ENCODE measurements at places on chromosomes 6 and 20.

- DNase-seq = no peak
These were observed 53.6 kb upstream of the FAM83D start for GRCh38 chr20:38872491-38873049.

DNA sequence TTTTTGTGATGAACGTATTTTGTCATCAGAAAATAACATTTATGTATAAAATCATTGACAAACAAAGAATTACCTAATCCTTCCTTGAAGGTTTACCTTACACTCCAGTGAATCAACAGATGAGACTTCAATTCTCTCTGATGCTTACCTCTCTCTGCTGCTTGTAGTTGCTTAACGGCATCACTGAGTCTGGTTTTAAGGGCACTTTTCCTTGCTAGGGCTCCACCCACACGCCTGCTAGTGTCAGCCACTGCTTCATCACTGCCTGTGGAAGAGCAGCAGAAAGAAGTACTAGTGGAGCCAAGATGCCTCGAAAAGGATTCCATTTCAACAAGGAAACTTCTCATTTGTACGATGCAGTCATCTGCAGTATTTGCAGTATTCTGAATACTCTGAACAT lies 63.0 kb downstream of the FAM229B start:
- DNase-seq = no peak

GRCh38 chr6:139062932-139063646 lies 34.5 kb downstream of the ABRACL start:
- DNase-seq = no peak

- DNase-seq = no peak
These were observed 15.5 kb downstream of the FOXA2 start for GRCh38 chr20:22568872-22569344.

DNA sequence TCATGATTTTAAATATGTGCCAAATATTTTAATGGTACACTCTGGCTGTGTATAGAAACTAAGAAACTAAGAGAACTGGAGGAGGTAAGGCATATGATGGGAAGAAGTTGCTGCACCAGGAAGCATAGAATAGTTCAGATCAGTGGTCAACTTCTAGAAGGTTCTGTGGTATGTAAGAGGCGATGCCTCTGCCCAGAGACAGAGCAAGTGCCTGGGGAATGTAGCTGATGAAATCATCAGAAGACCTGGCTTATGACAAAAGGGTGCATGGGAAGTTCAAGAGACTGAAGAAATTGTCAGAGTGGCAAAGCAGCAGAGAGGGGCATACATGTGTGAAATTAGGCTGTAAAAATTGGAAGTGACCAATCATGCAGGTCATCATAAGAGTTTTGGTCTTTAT lies 580.8 kb downstream of the BMP2 start:
- DNase-seq = no peak

DNA sequence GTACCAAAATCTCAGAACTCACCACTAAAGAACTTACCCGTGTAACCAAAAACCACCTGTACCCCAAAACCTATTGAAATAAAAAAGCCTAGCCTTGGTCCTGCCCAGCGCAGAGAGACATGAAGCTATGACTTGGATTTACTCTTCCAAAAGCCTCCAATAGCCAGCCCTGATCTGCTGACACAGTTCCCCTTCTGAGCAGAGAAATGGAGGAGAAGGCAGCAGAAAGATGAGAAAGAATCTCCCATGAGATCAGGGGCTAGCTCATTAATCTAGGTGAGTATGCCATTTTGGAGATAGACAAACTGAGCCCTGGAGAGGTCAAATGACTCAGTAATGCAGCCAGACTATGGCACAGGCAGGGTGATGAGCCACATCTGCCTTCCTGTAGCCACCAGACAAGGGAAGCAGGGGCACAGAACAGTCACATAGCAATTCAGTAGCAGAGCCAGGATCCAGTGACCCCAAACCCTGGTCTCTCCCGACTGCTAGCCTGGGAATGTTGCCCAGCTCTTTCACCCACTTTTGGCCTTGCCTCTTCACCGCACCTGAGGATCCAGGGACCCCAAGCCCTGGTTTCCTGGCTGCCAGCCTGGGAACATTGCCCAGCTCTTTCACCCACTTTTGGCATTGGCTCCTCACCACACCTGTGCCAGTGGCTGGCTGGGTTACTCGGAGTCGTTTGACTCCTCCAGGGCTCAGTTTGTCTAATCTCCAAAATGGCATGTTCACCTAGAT lies 7.2 kb upstream of the SDCBP2 start:
- no peak for DNase-seq

GRCh38 chr20:62611819-62612218 lies 30.5 kb upstream of the SLCO4A1 start:
- no peak for DNase-seq

DNA sequence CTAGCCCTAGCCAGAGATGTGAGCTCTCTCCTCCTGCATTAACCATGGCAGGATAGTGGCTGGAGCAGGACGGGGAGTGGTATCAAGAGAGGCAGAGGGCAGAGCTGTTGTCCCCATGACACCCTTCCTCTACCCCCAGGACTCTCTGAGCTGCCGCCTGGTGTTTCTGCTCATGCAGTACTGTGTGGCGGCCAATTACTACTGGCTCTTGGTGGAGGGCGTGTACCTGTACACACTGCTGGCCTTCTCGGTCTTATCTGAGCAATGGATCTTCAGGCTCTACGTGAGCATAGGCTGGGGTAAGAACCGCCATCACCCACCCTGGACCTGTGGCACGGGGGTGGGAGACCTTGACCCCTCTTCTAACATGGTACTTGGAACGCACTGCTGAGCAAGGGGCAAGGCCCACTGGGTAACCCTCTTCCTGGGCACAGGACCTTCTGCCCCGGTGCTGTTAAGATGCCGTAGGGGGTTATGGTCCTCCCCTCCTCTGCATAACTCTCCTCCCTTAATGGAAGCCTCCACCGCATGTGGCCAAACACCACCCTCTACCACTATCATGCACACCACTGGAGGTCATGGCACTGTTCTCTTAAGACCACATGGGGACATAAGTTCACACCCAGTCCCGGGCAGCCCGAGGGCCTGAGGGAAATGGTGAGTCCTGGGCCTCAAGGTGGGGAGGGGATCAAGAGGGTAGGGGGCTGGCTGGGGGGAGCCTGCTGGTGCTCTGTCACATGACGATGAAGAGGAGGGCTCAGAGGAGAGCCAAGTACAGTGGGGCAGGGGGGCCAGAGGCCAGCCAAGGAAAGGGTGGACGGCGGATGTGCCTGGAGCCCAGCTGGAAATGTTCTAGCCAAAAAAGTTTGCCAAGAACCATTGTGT lies 25.1 kb downstream of the GLP1R start:
- no peak for DNase-seq

DNA sequence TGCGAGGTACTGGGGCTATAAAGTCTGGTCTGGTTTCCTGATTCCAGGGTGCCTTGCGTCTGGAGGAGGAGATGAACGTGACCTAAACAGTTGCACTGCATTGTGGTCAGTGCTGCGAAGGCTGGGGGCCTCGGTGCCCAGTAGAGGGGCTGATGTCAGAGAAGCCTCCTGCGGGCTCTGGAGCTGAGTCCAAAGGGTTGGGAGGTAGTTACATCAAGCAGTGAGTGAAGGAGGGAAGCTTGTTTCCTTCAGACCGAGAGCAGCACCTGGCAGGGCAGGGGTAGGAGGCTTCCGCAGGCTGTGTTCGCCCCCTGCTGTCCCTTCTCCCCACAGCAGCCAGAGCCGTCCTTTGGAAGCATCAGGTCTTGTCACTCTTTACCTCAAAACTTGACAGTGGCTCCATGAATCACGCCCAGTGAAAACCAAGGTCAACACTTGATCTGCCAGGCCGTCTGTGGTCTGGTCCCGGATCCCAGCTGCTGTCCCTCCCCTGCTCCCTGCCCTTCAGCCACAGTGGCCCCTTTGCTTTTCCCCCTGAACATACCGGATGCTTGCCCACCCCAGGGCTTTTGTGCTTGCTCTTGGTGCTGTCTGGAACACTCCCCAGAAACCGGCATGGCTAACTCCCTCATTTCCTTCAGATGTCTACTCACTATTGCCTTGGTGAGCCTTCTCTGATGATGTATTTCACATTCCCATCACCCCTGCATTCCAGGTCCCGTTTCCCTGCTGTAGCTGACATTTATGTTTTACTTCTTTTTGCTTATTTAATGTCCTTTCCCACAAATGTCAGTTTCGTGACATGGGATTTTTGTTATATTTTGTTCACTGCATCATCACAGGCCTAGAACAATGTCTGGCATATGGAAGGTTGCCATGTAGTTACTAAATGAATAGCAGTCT lies 7.0 kb downstream of the DYNLRB1 start:
- DNase-seq = no peak

- DNase-seq = no peak
These were observed 1243.1 kb upstream of the ADGRB3 start for GRCh38 chr6:67391955-67392354.

GRCh38 chr6:3913077-3913957 lies 64.1 kb downstream of the FAM50B start:
- DNase-seq = no peak

- DNase-seq = no peak
These were observed 100.6 kb downstream of the MAP3K4 start for GRCh38 chr6:161091972-161092701.

DNA sequence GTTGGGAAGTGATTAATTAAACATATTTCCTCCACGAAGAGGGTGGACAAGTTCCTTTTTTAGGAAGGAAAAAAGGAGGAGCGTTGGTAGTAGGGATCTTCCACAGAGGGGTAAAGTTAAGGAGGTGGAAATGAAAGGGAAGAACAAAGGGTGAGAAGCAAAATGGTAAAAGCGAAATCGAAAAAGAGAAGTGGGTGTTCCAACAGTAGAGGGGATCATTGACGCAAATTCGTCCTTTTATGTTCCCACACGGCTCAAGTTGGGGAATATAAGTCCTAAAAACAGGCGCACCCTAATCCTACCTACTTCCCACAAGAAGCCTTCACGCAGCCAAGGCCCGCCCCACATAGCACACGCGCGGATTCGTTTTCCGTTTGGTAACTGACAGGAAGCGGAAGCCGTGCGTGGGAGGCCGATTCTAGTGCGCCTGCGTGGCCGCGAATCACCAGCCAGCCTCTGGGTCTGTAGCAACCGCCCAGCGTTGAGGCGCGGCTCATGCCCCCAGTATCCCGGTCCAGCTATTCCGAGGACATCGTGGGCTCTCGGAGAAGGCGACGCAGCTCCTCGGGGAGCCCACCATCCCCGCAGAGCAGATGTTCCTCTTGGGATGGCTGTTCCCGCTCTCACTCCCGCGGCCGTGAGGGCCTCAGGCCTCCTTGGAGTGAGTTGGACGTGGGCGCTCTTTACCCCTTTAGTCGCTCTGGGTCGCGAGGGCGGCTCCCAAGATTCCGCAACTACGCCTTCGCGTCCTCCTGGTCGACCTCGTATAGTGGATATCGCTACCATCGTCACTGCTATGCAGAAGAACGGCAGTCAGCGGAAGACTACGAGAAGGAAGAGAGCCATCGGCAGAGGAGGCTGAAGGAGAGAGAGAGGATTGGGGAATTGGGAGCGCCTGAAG lies at the start of gene NKAPL:
Gene NKAPL, plus strand, starts transcription at position 421 of the 901 bp plus-strand sequence. Its CDS starts 75 bp downstream, at position 496.
- no peak for DNase-seq

- no peak for DNase-seq
These were observed 199.7 kb upstream of the SIM1 start for GRCh38 chr6:100664274-100665040.

- DNase-seq = no peak
These were observed 30.7 kb upstream of the MAP3K4 start for GRCh38 chr6:160960839-160961238.

- DNase-seq = no peak
These were observed 669 bp upstream of the PEX6 start for GRCh38 chr6:42979523-42980177.

DNA sequence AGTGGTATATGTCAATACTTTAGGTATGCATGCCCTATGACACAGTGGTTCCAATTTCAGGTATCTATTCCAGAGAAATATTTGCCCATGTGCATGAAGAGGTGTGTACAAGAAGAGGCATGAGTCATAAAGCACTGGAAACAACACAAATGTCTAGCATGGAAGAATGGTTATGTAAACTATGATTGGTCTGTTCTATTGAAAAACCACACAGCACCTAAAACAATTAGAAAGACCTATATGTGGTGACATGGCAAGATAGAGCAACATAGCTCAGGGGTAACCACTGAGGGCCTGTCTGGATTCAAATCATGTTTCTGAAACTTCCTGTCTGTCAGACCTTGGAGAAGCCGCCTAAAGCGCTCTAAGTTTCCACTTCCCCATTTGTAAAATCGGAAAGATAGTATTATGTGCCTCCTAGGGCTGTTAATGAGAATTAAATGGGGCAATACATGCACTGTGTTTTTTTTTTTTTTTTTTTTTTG lies 76.0 kb upstream of the SHLD1 start:
- DNase-seq = no peak

- no peak for DNase-seq
These were observed 382.0 kb downstream of the TAF4 start for GRCh38 chr20:61683721-61684120.

- no peak for DNase-seq
These were observed 252.8 kb downstream of the CDH26 start for GRCh38 chr20:60210779-60211617.

GRCh38 chr6:92790381-92790780 lies 629.0 kb downstream of the EPHA7 start:
- DNase-seq = no peak

GRCh38 chr20:19978511-19979210 lies 38.5 kb upstream of the NAA20 start:
- DNase-seq = no peak

DNA sequence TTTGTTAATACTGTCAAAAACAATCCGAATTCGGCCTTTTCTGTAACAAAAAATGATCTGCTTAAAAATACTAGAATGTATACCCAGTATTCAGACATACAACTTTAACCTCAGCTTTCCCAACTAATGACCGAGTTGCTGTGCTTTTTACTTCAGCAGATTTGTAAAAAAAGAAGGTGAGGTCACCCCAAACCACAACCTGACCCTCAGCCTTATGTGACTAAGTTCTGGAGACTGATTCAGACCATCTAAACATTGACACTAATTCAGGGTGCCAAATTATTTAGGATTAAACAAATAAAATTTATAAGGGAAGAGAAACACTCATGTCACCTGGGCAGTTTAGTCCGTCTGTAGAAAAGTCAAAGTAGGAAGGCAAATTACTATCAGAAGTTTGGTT lies 7.7 kb downstream of the CCN6 start:
- no peak for DNase-seq

DNA sequence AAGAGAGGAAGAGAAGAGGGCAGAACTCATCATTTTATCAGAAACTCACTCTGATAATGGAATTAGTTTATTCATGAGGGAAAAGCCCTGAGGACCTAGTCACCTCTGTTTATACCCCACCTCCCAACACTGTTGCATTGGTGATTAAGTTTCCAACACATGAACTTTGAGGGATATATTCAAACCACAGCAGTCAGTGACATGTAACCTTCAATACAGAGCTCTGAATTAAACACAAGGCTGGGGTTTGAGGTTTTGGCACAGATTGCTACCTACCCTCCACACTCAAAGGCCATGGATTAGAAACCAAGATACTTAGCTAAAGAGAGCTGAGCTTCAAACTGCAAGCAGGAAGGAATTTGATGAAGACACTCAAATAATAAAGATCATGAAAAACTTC lies 48.5 kb upstream of the MOCS1 start:
- DNase-seq = no peak

- DNase-seq = no peak
These were observed 608.3 kb upstream of the CITED2 start for GRCh38 chr6:139982652-139983295.

- DNase-seq = no peak
These were observed 1.7 kb downstream of the STXBP5 start for GRCh38 chr6:147205690-147206600.
